GM19239 (cell line): ENCODE measurements at places on chromosomes 3 and 15.

GRCh38 chr3:155158346-155159037 is 78.4 kb downstream of the MME start:
- no peak for DNase-seq

DNA sequence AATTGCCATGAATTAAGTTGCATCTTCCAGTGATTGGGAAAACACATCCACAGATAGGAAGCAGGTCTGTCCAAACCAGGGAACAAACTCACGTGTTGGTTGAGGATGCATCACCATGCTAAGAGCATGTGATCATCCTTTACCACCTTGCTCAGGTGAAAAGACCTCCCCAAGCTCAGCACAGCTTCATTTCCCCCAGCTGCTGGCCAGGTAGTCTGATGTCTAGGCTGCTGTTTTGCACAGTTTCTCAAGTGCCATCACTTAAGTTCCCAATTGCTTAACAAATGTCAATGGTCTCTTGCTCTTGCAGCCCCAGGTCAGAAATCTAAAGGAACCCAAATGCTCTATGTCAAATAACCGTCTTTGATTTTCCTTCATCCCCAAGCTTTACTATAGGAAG is 34.2 kb downstream of the WNT5A start:
- DNase-seq: no peak

DNA sequence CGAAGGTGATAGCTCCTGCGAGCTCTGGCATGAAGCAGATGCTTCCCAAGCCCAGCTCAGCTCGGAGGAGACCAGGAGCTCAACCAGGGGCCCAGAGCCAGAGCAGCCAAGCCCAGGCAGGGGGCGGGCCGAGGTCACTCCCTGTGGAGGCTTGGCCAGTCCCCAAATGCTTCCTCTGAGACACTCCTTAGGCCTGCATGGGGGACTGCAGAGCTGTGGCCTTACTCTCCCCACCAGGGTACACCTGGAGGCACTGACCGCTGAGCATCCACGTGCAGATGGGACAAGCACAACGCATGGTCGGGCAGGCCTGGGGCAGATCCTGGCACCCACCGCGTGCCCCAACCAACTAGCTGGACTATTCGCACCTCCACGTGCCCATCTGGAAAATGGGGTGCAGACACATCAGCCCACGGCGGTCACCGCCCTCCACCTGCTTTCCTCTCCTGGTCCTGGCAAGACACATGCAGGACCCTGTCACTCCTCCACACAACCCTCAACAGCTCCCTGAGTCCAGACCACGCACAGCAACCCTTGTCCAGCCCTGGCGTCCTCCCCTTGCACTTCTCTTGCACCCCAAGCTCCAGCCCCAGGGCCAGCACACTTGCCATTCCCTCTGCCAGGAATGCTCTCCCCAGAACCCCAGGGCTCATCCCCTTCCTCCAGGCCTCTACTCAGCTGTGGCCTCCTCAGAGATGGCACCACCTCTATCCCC is 164.7 kb upstream of the IQSEC1 start:
- no peak for DNase-seq

DNA sequence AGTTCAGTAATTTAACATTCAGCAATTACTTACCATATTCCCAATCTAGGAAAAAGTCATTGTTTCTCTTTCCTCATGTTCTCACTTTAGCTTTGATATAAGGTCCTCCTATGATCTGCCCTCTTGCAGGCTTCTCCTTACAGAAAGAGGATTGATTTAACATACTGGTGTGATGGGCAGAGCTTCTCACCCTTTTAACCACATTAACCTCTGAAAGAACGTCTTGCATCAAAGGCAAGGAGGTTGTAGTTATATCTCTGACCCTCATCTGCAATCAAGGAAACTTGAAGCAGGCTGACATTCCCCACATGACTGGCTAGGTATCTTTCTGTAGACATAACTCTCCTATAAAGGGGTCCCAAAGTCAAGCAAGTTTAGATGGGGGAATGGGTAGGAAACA is 39.5 kb downstream of the BTLA start:
- no peak for DNase-seq

GRCh38 chr3:128914966-128915645 is 35.7 kb downstream of the ACAD9 start:
- no peak for DNase-seq

- DNase-seq: peak; percentile 86
Measured at GRCh38 chr15:74873036-74873755, at the start of gene SCAMP2. Gene SCAMP2, minus strand, starts transcription at chr15:74873365. Its CDS starts 110 bp downstream, at chr15:74873255.

DNA sequence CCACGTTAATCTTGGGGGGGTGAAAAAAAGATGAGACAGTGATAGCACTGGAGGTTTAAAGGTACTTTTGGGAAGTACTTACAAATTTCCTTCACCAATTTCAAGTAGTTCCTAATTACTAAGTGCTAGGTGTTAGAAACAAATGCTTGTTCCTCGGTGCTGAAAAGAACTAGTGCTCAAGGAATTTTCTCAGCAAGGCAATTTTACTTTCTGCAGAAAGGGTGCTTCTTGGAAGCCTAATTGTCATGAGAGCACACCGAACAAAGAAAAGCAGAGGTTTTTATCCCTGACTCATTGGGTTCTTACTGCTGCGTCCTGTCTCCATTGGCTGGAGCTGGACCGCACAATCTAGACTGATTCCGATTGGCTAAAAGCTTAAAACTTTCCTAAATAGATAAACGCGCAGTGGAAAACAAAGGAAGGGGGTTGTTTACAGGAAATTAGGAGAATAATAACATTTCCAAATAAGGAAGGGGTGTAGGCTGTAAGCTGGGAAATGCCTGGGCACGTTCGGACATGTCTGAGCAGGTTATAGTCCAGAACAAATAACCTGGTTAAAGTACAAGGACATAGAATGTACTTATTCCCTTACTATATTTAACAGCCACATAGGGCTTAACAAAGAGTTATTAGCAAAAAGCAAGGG is 49.6 kb downstream of the CHD2 start:
- DNase-seq: no peak

DNA sequence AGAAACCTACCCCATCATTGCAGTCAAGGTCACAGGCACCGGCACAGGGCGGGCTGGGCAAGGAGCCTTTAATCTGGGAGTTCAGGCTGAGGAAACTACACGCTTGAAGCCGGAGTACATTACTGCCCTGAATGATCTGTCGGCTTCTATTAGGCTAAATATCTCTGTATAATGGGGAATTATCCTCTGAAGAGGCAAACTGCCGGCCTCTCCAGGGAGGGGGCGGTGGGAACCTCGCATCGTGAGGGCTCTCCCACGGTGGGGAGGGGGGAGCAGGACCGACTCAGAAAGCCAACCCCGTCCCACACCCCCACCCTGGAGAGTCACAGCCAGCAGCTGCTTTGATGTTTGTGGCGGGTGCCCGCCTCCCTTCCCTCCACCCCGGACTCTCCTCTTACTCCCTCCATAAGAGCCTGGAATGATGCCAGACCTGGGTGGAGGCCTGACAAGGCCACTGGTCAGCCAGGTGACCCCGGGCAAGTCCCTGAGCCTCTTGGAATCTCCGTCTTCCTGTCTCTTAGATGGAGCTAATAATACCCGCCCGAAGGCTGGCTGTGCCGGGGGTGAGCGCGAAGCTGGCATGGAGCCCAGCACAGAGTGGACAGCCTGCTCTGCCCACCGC is 63.4 kb upstream of the LINGO1 start:
- DNase-seq: no peak

- DNase-seq: no peak
Measured at GRCh38 chr3:10189557-10190354, 25.0 kb downstream of the IRAK2 start.

GRCh38 chr3:126326629-126327028 is 30.6 kb downstream of the KLF15 start:
- DNase-seq: no peak

GRCh38 chr3:117059067-117059955 is 349.7 kb downstream of the TUSC7 start:
- DNase-seq: no peak

GRCh38 chr3:108153451-108153981 is 62.7 kb upstream of the CD47 start:
- DNase-seq: no peak

GRCh38 chr3:81544385-81544784 is 217.1 kb downstream of the GBE1 start:
- DNase-seq: no peak

DNA sequence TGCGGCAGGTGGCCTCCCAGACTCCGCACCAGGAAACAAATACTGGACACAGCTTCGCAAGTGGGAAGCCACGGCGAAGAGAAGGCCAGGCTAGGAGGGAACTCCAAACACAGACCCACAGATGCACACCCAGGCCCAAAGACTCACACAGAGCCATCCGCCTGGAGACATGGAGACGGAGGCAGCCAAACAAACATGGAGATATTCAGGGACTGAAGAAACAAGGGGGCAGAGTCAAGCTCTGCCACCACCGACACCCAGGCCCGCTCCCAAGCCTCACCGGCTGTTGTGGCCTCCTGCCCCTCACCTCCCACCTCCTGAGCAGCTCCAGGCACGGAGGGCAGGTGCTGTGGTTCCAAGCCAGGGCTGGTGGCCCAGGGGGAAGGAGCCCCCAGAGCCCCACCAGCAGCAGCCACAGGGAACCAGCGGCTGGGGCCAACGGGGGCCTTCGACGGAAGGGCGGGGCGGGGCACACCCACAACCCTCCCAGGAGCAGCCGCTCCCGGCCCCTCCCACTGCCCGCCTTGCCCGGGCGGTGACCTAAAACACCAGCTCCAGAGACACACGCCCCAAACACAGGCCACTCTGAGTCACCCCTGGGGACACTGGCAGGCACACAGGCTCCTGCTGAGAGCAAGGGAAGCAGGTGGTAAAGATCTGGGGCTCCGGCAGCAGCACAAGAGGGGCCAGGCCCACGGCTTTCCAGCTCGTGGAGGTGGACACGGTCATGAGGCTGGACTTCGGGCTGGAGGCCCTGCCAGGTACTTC is 31.9 kb downstream of the TNK2 start:
- no peak for DNase-seq

DNA sequence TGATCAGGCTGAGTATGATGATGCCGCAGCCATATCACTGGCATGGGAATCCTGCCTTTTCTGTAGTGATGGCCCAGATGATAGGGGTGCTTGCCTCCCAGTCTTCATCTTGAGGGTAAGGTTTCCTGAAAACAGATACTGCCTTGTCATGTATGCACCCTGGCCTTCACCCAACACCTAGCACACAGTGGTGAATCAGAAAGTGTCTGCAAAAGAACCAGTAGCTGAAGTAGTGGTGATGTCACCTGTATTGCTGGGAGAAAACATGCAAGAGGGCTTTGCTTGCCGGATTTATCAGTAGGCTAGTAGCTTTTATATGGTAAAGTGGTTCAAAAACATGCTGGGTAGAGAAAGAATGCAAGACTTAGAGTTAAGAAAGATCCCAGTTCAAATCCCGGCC is 419.8 kb upstream of the WNT5A start:
- no peak for DNase-seq

DNA sequence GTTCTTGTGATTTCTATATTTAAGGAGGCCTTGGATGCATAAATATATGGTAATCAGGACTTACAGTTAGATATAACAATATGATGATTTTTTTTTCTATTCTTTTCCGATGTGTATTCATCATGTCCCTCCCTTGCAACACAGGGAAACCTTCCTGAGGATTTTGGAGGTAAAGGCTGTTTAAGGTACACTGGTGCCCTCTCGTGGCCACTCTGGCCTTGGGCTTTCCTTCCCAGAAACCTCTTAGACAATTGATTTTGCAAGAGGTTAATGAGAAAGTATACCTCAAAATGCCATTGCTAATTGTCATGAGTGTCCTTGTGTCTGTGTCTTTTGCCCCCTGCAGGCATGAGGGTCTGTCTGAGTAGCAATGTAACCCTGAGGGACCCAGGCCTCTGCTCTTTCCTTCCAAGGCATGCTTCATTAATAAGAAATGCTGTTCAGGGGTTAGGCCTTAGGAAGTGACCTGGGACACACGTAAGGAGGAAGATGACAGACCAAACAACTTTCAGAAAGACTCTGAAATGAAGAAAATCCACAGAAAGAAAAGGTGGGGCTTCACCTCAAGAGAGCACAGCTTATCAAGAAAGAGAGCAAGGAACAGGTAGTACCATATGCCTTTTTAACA is 70.3 kb upstream of the PPP2R3A start:
- peak; percentile 10 for DNase-seq
